HEK293T (cell line): ENCODE measurements at places on chromosomes 5 and 9.

- DNase-seq, result no peak
These were observed 12.2 kb upstream of the SLC44A1 start for GRCh38 chr9:105232207-105232606.

DNA sequence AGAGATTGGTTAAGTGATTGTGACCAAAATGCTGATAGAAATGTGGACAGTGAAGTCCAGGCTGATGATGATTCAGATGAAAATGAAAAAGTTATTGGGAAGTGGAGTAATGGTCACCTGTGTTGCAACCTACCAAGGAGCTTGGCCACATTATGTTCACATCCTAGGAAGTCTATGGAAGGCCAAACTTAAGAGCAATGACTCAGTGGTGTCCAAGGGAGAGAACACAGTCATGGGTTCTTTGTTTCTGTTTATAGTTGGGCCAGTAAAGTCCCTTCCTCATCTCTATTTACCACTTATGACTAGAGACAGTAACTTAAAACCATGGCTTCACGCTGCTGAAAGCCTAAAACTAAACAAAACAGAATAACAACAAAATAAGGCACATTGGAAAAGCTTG is 555.3 kb upstream of the DAB2 start:
- no peak for DNase-seq

GRCh38 chr5:80216753-80217596 is 38.9 kb downstream of the SERINC5 start:
- DNase-seq, result no peak

DNA sequence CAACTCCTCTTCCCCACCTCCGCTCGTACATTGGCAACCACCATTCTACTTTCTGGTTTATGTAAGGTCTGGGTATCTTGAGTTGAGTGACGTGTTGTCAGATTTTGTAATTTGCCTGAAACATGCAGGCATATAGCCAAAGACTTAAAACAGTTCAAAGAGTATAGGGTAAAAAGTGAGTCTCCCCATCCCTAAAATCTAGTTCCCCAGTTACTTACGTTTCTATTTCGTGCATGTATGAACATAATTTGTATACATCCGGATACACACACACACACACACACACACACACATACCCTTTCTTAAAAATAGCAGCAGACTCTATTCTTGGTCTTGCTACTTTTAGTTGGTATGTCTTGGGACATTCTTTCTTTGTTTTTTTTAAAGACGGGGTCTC is 915 bp downstream of the HSDL2 start:
- DNase-seq, result no peak

- DNase-seq, result no peak
These were observed 27.6 kb downstream of the GLRA1 start for GRCh38 chr5:151897020-151897552.

GRCh38 chr5:103690676-103691075 is 128.1 kb upstream of the NUDT12 start:
- DNase-seq, result no peak

GRCh38 chr5:110815916-110816605 is 77.3 kb downstream of the SLC25A46 start:
- no peak for DNase-seq

GRCh38 chr5:171939951-171940350 is 66.5 kb downstream of the FBXW11 start:
- no peak for DNase-seq

GRCh38 chr9:97717866-97718265 is 20.7 kb upstream of the XPA start:
- DNase-seq, result no peak

GRCh38 chr5:144460600-144460999 is 289.9 kb downstream of the KCTD16 start:
- DNase-seq, result no peak

DNA sequence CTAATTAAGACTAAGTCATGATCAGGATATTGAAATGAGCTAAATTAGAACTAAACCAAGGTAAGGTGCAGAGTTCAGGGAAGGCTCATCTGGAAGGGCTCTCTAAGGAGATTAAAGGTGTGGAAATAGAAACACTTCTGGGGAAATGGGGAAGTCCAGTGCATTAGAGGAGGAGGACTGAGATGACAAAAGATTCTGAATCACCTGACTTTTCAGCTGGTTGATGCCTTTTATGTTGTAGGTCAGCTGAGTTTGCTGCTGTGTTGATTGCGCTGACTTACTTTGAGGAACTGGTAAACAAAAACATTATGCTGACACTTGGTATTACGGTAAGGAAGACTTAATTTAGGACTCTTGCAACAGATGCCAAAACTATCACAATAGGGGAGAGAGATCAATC is 23.8 kb downstream of the IFNA5 start:
- DNase-seq, result no peak

DNA sequence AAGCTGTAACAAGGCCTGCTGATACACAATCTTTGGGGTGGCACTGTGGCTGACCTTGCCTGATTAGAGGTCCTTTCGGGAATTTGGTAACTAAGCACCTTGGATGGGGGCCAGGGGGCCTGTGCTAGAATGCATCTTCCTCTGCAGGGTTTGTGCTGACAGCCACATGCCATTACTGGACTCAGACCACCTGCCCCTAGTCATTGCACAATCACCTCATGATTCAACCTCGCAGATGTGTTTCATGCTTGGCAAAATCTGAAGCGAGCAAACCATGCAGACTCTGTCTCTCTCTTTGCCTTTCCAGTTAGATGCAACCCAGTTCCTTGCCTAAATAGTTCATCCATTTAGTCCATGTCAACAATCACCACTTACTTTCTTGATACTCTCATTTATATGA is 96.5 kb upstream of the ERCC6L2 start:
- no peak for DNase-seq

DNA sequence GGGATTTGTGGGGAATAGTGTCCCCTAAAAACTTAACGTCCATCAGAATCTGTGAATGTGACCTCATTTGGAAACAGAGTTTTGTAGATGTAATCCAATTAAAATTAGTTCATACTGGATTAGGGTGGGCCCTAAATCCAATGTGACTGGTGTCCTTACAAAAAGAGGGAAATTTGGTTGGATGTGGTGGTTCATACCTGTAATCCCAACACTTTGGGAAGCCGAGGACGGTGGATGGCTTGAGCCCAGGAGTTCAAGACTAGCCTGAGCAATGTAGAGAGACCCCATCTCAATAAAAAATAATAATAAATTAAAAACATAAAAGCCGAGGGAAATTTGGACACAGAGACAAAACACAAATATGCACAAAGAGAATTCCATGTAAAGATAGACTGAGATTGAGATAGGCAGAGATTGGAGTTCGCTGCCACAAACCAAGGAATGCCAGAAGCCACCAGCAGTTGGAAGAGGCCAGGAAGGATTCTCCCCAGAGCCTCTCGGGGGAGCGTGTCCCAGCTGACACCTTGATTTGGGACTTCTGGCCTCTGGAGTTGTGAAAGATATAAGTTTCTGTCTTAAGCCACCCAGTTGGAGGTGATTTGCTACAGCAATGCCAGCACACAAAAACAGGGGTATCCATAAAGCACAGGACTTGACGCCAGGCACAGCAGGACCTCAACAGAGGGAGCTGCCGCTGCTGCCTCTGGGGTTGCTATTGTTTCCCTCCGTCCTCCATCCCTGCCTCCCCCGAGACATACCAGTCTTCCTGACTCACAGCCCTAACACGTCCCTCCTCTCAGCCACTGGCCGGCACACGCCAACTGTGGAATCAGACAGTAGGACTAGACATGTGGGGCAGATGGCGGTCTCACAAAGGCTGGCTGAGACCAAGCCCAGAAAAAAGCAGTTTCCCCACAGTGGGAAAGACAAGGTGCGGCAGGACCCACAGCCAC is 73.8 kb upstream of the IL17B start:
- no peak for DNase-seq

DNA sequence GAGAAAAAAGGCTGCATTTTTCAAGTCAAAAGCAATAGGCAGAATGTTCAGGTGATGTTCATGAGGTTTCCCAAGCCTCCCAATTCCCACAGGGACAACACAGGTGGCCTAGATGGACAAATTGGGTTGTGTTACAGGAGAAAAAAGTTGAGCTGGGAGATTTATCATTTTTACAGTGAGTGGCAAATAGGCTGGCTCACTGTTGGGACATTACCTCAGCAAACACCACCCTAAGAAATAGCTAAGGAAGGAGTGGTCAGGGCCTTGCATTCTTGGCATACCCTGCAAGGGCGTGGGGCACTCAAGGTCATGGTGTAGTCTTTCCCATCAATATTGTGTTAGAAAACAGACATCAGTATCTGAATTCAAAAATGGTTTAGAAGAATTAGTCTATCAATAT is 23.3 kb upstream of the CPLANE1 start:
- no peak for DNase-seq

- no peak for DNase-seq
These were observed 428.8 kb downstream of the BRINP1 start for GRCh38 chr9:118940473-118940872.

DNA sequence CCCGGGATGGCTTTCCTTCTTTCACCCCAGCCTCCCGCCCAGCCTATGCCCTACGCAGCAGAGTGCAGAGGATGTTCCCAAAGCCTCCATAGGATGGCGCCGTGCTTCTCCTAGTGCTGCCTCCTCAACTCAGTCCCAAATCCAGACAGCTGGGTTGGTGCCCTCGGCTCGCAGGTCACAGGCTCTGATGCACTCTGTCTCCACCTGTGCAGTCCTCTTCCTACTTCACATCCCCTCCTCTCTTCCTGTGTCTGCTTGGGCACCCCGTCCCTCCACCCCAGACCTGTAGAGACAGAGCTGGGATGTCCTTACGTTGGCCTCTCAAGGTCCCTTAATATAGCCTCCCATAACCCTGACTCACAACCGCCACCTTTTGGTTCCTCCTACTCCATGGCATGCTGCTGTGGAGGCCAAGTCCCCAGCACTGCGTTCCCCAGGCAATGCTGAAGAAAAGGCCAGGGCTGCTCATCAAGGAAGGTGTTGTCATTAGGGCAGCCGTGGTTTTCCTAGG is 314.4 kb downstream of the GADD45G start:
- DNase-seq, result no peak

GRCh38 chr9:127613583-127613954 is 1.5 kb downstream of the STXBP1 start:
- no peak for DNase-seq

GRCh38 chr5:59152701-59153245 is 569.9 kb downstream of the RAB3C start:
- no peak for DNase-seq

- no peak for DNase-seq
These were observed 127.0 kb downstream of the NNT start for GRCh38 chr5:43729846-43730478.

- DNase-seq, result peak; percentile 80
These were observed 2.0 kb upstream of the LMX1B start for GRCh38 chr9:126611592-126612325.

DNA sequence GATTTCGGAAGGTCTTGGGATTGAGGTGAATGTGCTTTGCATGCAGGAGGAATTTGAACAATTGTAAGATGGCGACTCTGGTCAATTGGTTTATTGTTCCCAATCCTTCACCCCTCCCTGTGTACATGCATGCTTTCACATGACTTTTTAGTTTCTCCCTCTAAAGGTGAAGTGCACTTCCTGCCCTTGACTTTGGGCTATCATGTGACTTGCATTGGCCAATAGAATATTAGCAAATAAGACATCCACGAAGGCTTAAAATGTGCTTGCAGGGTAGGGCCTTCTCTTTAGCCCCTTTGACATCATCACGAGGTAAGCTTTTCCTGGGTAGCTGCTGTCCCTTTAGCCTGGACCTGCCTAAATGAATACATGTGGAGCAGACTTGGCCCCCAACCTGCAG is 8.1 kb upstream of the ZBTB43 start:
- DNase-seq, result no peak

DNA sequence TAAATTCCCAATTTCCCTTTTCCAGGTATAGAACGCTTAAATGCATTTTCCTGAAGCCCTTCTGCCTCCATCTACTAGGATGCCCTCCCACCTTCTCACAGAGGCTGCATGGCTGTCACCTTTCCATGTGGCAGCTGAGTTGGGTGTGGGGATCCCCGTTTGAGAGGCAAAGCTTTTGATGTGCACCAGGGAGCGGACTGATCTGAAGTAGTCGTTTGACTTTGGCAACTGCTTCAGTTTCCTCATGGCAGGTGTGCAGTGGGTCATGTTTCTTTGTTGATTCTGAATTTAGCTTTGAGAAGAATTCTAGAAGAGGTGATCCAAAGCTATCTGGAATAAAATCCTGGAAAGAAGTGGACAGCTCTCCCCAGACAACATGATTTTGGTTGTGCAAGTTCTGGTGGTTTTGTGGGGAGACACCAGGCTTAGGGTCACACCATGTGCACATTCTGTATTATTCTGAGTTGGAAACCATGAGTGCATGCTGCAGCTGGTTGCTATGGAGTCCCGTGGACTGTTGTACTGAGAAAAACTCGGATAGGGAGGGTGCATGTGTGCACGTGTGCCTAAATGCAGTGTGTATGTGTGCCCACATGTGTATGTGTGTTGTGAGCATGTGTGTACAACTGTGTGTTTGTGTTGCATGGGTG is 63.5 kb downstream of the GADD45G start:
- no peak for DNase-seq

DNA sequence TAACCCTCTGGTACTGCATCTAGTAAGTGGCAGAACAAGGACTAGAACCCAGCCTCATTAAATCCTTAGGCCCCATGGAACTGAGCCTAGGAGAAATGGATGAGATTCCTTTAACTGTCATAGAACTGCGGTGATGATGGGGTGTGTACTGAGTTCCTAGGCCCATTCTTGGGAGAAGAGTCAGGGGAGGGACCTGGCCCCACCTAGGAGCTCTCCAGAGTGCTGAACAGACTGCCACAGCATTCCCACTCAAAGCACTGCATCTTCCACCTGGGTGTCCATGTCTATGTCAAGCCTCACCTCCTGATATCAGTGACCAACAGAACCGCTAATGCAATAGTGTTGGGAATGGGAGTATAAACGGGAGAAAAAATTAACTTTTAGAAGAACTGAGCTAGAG is 36.6 kb downstream of the TTLL11 start:
- peak; percentile 37 for DNase-seq

GRCh38 chr9:108058135-108058814 is 568.7 kb upstream of the KLF4 start:
- DNase-seq, result no peak

DNA sequence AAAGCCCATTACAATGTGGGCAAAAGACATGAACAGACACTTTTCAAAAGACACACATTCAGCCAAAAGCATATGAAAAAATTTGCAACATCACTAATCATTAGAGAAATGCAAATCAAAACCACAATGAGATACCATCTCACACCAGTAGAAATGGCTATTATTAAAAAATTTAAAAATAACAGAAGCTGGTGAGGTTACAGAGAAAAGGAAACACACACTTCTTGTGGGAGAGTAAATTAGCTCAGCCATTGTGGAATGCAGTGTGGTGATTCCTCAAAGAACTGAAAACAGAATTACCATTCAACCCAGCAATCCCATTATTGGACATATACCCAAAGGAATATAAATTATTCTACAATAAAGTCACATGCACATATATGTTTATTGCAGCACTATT is 585.2 kb upstream of the TUSC1 start:
- no peak for DNase-seq

DNA sequence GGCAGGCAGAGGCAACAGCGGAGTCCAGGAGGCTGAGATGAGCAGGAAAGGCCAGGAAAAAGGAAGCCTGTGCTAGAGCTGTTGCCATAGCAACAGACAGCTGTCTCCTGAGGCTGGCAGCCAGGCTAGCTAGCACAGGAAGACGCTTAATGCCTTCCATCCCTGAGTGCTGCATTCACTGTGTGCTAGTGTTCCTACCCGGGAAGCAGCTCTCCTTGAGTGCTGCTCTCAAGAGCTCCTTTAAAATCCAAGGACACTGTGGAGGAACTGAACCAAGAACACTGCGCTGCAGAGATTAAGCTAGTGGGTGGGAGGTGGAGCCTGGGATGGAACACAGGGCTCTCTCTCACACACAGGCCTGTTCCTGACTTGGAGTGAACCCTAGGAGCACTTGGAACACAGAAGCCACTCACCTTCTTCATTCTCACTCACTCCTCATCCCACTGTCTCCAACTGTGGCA is 53.5 kb upstream of the IL7R start:
- DNase-seq, result no peak
